ENCODE measurements at places on chromosomes 5 and 9. TPM values are rescaled to one million over a fixed set of nuclear protein-coding genes. Genes with fewer than 3 reads are reported as not detected.

PRUNE2 gene
- total RNA-seq, result 9.7 TPM

ASS1 gene
- total RNA-seq, result 122 TPM

C5orf58 gene
- total RNA-seq, result 1.4 TPM

BTNL8 gene
- 0.26 TPM for total RNA-seq

DAB2IP gene
- total RNA-seq, result 22.0 TPM

GALNT12 gene
- total RNA-seq, result 18.0 TPM

LCN2 gene
- not detected for total RNA-seq

DMRTA1 gene
- total RNA-seq, result 2.8 TPM

ZNF189 gene
- 15.8 TPM for total RNA-seq

PJA2 gene
- total RNA-seq, result 41.5 TPM

STPG3 gene
- total RNA-seq, result not detected

SLC6A18 gene
- not detected for total RNA-seq

ARHGEF39 gene
- total RNA-seq, result 21.6 TPM

DNA sequence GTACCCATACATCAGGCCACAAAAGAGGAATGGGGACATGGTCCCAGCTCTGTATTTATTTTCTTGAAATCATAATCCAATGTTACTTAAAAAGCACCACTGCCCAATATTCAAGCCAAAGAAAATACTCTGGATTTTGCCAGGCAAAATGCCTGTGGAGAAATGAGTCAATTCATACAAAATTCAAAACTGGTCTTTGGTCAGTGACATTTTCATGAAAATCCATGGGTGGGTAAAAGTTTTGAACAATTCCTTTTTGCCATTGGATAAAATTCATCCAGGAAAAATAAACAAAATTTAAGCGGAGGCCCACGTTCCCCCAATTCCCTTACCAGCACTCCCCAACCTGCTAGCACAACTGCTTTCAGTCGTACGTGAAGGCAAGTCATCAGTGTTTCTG is 186.2 kb downstream of the GLIS3 start:
- DNase-seq, result no peak

DNA sequence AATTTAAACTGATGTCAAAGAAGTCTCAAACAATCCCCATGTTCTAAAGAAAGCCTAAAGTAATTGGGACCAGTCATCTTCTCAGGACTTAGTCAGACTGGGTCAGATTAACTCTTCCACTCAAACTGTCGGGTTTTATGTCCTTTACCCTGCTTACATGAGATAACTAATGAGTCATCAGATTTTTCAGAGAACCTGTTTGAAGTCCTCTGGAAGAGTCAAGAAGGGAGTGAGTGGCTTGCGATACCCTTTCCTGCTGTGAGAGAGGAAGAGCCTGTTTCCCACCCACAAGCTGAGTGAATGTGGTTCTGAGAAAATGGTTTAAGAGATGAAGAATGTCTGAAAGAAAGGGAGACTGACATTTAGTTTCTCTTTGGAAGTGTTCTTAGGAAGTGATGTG is 1866.7 kb upstream of the C9orf72 start:
- DNase-seq, result no peak

GRCh38 chr9:135241381-135242048 is 154.0 kb downstream of the OLFM1 start:
- DNase-seq, result peak; percentile 65

- DNase-seq, result no peak
Observed at GRCh38 chr5:177490311-177490991, 7.0 kb downstream of the PDLIM7 start.

GRCh38 chr5:143413958-143414669 is 10.6 kb upstream of the NR3C1 start:
- DNase-seq, result no peak

DNA sequence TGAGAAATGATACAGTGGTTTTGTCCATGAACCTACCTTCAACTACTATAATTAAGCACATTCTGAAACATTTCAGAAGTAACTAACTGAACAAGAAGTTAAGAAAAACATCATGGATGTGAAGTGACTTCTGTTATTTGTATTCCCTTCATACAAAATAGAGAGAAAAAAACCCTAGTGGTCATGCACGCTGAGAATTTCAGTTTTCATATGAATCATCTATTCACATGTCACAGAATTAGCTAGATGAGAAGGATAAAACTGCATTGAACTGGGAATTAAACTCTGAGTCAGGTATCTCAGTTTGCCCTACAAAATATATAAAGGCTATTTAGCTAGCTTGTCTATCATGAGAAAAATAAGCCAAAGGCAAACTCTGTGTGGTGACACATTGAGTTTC is 451.8 kb upstream of the FTMT start:
- DNase-seq, result no peak

- peak; percentile 69 for DNase-seq
Observed at GRCh38 chr9:133199648-133200321, 9.3 kb downstream of the OBP2B start.

- no peak for DNase-seq
Observed at GRCh38 chr5:94993491-94993890, 291.4 kb downstream of the MCTP1 start.

GRCh38 chr9:503326-503725 is 288.7 kb downstream of the DOCK8 start:
- peak; percentile 25 for DNase-seq

DNA sequence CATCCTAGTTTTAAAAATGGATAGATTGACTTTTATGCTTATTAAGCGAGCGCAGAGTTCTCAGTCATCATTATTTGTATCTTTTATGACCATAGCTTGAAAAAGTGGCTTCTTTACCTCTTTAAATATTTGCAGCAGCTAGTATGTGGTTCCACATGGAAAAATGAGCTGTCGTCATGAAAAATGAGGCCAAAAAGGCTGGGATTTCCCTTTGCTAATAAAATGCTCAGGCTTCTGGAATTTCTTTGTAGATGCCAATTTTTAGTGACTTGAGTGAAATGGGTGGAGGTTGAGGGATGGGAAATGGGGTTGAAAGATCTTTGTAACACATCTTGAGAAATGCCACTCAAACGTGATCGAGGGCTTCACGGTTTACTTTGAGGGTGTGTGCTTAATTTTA is 35.2 kb downstream of the RAI14 start:
- DNase-seq, result no peak

DNA sequence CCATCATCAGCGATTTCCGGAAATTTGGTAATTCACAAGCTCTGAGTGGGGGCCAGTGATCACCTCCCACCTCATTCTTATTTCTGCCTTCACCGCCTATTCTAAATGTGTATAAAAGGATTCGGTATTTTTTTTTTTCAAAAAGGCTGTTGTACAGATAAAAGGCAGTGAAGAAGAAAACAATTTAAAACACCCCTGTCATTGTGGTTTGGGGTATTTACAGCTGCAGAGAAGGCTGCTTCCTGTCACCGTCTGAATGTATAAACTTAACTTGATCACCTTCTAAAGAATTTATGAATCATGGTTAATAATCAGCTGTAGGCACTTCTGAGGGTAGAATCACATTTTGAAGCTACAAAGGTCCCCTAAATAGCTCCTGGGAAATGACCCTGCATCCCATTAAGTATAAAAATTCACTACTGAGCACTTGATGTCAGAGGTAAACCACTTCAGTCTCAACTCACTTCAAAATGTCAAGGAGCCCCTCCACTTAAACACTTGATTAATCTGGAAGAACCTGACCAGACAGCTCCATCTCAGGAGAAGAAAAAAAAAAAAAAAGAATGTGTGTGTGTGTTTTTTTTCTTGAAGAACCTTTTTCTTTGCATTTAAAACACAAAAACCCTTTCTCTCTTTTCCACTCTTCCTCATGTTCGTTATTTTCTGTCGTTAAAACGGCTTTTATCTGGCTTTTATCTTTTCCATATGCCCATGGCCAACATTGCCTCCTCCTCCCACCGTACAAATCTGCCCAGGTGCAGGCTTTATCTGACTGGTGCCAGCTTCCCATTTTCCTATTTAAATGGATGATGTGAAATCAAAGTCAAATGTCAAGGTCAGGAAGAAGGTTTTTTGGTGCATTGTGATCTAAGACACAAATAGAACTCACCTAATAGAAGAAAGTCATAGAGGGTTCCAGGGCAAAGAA is 291.2 kb downstream of the IRX1 start:
- DNase-seq, result no peak

DNA sequence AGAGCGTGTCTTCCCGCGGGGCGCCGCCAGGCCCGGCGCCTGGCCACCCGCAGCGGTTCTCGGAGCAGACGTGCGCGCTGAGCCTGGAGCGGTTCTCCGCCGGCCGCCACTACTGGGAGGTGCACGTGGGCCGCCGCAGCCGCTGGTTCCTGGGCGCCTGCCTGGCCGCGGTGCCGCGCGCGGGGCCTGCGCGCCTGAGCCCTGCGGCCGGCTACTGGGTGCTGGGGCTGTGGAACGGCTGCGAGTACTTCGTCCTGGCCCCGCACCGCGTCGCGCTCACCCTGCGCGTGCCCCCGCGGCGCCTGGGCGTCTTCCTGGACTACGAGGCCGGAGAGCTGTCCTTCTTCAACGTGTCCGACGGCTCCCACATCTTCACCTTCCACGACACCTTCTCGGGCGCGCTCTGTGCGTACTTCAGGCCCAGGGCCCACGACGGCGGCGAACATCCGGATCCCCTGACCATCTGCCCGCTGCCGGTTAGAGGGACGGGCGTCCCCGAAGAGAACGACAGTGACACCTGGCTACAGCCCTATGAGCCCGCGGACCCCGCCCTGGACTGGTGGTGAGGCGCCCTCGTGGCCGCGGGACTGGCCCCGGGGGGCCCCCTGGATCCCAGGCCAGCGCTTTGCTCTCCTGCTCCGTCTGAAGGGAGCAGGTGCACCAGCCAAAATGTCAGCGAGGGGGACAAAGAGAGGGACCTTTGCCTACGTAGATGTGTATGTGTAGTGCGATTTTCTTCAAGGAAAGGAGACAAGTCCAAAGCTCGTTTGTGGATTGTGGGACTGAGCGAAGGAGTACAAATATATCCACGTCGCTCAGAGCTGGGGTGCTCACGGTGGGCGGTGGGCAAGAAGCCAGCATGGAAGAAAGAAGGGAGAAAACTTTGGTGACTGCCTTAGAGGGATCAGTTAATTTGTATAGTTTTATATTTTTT is 19.5 kb downstream of the BTNL9 start:
- DNase-seq, result peak; percentile 51

DNA sequence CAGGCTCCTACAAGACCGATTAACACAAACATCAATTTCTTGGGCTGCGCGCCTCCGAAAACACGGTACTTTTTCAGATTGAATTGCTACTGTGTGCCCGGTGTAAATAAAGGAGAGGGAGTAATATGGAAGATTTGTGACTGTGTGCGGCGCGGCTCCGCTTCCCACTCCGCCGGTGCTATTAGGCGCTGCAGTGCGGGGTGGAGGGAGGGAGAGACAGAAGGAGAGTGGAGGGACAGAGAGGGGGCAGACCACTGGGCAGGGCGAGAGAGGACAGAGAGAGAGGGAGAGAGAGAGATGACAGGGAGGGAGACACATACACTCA is 24.7 kb upstream of the RNU6ATAC start:
- DNase-seq, result no peak

GRCh38 chr9:14340994-14341393 is 27.1 kb upstream of the NFIB start:
- DNase-seq, result no peak

- no peak for DNase-seq
Observed at GRCh38 chr9:105449081-105449480, 1.2 kb downstream of the FSD1L start.

DNA sequence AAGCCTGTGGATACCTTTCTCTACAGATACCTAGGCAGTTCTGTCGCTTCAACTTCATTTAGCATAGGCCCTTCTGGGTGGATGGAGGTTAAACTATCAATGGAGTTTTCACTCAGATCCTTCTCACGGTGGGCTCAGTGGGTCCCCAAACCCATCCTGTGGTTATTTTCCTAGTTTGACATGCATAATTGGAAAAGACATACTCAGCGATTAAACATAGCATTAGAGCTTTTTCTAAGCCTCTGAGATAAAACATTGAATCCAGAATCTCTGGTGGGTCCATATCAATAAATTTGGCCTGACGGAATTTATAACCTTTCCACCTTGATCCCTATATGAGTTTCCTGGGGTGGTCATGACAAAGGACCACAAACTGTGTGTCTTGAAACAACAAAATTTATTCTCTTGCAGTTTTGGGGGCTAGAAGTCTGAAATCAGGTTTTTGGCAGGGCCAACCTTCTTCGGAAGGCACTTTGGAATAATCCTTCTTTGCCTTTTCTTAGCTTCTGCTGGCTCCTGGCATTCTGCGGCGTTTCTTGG is 1.7 kb upstream of the OTULIN start:
- DNase-seq, result no peak

GRCh38 chr9:114348906-114349482 is 19.3 kb downstream of the ORM2 start:
- peak; percentile 87 for DNase-seq

DNA sequence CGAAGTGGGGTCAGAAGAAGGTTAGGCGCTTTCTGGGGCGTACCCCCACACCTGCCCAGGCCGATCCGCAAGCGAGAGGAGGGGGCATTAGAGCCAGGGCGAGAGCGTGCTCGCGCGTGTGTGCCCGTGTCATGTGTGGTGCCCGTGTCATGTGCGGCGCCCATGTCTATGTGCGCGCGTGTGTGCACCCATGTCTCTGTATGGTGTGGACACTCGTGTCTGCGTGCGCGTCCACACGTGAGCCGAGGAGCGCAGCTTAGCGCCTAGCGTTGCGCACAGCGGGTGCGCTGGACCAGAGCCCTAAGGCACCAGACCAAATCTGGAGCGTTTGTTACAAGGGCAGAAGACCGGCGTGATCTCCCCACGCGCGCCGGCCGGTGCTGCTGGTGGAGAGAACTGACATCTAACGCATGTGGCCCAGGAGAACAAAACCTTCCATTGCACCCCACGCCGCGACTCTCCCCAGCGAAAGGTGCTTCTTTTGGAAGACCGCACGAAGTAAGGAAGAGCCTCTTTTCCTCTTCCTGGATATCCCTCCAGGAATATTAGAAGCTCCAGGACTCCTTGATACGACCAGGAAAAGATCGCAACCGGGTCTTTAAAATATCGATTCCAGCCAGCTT is 644 bp downstream of the NIM1K start:
- no peak for DNase-seq

DNA sequence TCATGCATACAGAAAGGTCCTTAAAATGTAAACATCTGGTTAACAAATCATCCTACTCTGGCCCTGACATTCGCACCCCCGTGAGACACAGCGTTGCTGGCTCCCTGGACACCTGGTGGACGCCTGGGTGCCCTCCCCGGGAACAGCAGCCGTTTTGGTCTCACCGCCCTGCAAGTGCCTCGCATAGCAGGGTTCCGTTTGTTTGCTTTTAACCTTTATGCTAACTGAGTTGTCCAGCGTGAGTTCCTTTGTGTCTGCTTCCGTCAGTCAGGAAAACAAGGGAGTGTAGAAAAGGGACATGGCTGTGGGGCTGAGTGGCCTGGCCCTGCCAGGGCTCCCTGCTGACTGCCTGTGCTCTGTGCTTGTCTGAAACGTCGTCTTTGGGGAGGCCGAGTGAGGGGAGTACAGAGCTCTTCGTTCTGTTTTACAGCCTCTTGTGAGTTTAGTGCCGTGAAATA is 91.8 kb upstream of the CACNA1B start:
- peak; percentile 42 for DNase-seq

DNA sequence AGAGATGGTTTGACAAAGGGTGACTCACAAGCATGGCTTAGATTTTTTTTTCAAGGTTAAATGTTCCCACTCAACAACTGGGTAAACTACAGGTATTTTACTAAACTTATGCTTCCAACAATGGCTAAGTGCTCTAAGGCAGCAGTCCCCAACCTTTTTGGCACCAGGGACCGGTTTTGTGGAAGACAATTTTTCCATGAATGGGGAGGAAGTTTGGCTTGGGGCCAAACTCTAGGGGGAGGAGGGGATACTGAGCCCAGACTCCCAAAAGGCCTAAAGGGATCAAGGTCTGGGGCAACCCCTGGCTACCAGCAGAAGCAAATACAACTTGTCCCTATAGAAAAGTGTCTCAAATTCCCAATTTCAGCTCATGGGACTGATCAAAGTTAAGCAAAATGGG is 32.0 kb upstream of the HSD17B3 start:
- no peak for DNase-seq

GRCh38 chr5:150488519-150489359 is 19.2 kb upstream of the NDST1 start:
- no peak for DNase-seq
